T-helper 22 cell (primary cell): ENCODE measurements at places on chromosomes 1 and 21.

DNA sequence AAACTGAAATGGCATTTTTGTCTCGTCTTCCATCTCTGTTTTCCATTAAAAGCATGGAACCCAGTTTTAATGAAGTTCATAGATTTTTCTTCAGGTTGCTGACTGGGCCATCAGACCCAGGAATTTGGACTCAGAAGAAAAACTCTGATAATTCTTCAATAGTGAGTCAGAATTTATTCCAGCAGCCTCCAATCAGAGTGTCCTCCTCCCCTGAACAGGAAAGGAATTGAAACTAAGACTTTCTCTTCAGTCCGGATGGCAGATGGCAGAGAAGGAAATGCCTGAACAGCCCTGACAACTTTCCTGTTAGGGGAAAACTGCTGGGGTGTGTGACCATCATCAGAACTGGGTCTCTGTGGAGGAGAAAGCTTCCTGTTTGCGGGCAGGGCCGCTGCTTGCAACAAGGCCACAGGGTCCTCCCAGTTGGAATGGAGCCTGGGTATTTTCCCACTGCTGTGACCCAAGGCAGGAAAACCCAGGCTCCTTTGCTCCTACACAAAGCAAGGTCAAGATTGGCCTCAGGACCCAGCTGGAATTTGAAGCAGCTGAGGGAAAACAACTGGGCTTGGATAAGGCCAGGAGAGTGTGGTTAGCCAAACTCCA lies 20.7 kb downstream of the CD34 start:
- no peak for DNase-seq

GRCh38 chr1:34828611-34829010 lies 30.9 kb downstream of the SMIM12 start:
- no peak for DNase-seq

- DNase-seq, result no peak
Observed at GRCh38 chr1:110011527-110012041, 22.8 kb upstream of the STRIP1 start.

GRCh38 chr1:153277852-153278251 lies 18.4 kb downstream of the LORICRIN start:
- no peak for DNase-seq

- no peak for DNase-seq
Observed at GRCh38 chr21:36566644-36567043, 86.7 kb upstream of the CLDN14 start.

- no peak for DNase-seq
Observed at GRCh38 chr1:201241736-201242135, 41.6 kb upstream of the PKP1 start.
